ENCODE measurements at places on chromosomes 11 and 22.

DNA sequence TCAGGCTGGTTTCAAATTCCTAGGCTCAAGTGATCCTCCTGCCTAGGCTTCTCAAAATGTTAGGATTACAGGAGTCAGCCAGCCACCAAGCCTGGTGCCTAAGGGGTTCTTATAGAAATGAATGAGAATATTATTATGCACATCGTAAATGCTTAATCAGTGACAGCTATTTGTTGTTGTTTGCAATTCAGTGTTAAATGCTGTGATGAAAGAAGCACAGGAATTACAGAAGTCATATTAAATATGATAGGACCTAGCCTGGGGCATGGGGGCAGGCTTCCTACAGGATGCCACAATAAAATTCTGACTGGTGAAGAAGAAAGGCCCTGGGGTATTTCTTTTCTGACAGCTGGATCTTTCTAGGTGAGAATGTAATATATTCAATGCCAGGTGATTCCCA lies 13.9 kb upstream of the PATZ1 start:
- DNase-seq = no peak

DNA sequence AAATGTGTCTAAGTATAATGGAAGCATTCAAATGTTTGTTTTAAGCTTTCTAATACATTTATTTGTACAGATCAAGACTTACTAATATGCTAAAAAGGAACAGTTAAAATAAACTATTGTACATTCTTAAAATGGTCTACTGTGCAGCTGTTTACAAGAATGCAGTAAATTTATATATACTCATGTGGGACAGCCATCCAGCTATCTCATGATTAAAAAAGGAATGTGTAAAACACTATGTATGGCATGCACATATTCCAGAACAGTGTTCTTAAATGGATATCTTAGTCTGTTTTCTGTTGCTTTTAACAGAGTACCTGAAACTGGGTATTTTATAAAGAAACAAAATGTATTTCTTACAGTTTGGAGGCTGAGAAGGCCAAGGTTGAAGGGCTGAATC lies 30.2 kb upstream of the CSTF3 start:
- DNase-seq = peak; percentile 48

DNA sequence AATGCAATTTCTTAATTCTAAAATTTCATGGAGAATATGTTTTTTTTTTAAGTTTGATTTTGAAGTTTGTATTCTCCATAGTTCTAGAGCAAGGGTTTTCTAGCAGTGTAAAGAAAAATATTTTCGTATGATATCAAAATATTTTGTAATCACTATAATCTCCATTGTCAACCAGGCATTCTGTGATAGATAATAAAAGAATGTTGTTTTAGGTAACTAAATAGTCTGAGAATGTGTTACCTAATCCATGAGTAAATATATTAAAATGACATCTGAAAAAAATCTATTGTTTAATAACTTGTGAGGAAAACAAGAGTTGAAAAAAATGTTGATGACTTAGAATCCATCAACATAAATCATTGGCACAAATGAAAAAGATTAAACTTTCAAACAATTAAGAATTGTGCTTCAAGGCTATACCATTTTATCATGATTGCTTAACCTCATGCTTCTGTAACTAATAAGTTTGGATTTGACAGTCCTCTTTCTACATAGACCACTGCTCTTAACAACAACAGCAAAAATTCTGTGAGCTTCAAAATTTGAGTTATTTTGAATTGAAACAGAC lies 2211.8 kb downstream of the LRRC4C start:
- DNase-seq = no peak

DNA sequence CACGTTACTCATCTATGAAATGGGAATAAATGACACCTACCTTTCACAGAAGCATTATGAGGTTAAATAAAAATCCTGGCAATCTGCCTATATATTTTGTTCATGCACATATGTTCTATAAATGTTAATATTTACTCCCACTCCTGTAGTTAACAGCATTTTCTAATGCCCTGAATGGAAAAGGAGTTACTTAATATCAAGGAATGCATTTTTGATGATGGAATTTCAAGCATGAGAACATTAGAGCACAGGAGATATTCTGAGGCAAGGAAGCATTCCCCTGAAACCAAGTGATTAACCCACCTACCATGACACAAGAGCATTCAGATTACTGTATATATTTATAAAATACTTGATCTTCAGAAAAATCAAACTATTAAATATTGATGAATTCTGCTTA lies 102.1 kb downstream of the ARHGAP32 start:
- DNase-seq = no peak

DNA sequence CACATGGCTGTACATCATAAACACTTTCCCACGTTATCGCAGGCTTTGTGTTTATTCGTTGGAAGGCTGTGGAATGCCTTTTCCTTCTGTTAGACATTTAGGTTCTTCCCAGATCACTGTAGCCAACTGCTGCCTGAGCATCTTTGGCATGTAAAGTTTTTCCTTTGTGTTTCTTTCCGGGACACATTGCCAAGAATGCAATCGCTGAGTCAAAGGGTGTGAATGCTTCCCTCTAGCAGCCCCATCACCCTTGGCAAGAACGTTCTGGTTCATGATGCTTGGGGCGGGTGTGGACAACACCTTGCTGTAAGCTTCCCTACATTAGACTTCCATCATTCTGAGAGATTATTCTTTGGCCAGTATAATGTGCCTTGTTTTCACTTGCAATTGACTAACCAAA lies 136.2 kb downstream of the OSBP2 start:
- DNase-seq = peak; percentile 84

DNA sequence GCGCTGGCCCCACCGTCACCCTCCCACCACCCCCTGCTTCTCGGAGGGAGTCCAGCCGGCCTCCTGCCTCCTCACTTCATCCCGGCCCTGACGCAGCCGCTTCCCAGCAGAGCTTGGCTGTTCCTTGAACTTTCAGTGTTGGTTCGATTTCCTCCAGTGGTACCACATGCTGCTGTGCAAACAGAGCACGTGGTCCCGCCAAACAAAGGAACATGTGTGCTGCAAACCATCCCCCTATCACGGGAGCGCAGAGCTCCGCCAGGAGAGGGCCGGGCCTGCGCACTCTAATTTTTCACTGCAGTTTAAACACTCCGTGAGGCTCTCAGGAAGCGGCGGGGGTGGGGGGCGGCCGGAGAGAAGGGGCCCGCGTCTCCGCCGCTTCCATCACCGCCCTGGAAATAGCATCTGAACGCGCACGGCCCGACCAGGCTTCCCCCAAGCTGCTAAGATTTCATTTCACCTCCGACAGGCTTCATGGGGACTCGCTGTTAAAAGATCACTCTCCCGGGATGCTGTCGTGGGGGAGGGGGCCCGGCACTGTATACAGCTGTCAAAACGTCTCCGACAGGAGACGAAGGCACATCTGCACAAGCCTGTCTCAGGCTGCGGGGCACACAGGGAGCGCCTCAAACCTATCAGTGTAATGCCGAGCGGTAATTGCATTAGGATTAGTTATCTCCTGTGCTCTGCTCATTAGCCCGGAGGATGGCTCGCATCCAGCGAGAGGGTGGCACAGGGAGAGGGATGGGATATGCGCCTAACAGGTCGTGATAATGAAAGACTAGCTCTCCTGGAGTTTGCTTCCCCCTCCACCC lies 269.9 kb upstream of the SORL1-AS1 start:
- no peak for DNase-seq

DNA sequence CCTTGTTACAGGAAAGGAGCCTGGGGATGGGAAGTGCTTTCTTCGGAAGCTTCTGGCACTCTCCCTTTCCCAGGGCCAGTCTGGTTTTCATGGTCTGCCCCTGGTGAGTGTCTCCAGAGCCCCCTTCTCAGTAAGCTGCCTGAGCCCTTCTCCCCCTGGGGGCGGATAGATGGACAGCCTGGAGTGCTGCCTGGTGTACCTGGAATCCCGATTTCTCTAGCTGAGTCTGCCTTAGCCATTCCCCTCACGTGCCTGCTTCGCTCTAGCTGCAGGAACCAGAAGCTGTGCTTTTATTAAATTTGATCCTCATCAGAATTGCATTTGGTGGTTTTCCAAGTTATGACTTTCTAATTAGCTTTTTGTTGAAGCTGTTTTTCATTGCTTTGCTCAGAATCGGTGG lies 152.9 kb upstream of the NAV2 start:
- DNase-seq = no peak

DNA sequence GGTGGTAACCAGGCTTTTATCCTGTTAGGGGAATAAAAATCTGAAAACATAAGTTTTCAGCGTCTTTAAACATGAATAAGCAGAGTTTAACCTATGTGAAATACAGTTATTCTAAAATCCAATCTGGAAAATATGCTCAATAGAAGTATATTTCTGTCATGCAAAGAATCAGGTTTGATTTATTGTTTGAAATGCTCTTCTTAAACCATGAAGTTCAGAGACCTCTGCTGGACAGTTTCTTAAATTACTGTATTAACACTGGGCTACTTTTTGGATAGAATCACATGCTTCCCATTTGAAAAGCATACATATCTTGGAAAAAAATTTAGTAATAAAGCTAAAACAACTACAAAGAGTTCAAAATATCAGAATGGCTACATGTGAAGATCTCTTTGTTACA lies 25.4 kb downstream of the APIP start:
- DNase-seq = no peak

- no peak for DNase-seq
Observed at GRCh38 chr22:49770547-49771265, 57.0 kb downstream of the BRD1 start.

GRCh38 chr11:64291752-64292459 lies 804 bp downstream of the KCNK4 start:
- DNase-seq = no peak

GRCh38 chr11:114058871-114059277 lies 637 bp upstream of the ZBTB16 start:
- DNase-seq = no peak

GRCh38 chr22:28874811-28875320 lies 8.5 kb upstream of the ZNRF3 start:
- DNase-seq = no peak

DNA sequence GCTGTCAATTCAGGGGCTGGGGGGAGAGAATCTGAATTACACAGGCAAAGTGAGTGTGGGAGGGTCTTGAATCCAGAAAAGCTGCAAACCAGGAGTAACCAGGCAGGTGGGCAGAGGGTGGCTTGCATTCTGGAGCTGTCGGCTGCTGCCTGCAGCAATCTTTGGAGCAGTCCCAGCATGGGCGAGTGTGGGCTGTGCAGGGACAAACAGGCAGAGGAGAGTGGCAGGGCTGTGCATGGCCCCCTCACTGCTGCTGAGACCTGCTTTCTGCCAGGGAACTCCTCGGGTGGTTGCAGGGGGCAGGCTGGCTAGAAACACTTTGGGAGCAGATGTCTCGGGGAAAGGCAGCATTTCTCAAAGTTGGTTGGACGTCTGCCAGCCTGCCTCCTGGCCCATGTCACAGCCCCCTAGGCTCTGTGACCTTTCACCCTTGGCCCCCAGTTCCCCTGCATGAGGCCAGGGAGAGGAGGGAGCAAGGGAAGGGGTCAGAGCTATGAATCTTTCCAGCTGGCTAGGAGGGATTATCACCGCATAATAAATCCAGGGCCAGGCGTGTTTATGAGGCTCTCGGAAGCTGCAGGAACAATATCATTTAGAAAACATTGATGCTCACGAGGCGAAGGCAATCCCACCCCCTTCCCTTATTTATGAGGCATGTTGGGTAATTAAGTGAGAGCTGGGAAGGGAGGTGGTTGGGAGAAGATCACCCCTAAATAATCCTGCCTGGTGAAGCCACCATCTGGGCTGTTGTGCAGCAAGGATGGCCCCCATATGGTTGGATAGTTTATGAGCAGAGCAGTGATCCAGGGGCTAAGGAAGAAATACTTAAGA lies 212.3 kb upstream of the NCAM1 start:
- no peak for DNase-seq

Measured in SJSA1 (cell line).